ENCODE measurements at places on chromosomes 5 and 9.

DNA sequence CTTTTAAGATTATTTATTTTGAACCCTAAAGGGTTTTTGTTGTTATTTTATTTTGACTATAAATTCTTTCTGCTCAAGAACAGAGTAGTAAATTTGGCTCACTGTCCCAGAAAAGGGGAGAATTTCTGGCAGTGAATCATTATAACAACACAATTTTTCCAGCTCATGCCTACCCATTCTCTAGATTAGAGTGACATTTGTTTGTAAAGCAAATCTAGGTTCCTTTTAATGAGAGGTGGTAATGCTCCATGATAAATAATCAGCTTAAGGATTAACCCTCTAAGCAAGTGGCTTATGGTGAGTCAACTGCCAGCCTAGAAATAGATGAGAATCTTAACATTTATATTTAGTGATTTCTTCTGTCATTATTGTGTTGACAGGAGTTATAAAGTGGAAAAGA is 409.2 kb downstream of the NFIB start:
- DNase-seq, result no peak

DNA sequence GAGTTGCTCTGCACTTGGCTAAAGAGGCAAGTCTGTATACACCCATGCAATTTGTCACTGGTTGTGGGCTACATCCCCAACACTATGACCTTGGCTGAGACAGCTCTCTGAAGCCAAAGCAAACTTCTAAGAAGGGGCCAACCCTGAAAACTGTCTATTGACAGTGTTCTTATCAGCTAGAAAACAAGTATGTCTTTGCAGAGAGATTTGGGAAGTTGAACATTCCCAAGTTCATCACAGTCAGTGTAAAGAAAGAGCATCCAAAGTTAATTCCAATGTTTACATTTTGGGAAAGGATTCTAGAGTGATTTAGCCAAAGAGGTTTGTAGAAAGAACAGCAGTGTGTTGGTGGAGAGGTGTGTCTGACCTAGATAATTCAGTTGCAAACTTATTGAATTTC is 711.1 kb upstream of the CHD1 start:
- DNase-seq, result no peak

GRCh38 chr5:129120158-129120581 is 25.6 kb downstream of the ISOC1 start:
- DNase-seq, result no peak

- DNase-seq, result no peak
Observed at GRCh38 chr5:71483355-71483754, 27.9 kb downstream of the BDP1 start.

DNA sequence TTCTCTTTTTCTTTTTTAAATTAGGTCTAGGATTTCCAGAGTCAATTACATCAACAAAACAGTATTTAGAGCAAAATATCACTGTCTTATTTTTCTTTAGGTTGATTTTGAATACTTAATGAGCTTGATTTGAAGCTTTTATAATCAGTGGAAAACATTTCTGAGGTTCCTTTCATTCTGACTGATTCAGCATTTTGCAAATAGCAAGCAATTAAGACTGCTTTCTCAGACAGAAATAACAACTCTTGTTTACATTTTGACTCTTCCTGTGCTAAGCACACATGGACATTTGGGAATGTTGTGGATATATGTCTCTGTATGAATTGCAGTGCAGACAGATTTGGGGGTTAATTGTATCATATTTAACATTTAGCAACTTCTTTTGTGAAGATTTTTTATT is 22.2 kb upstream of the MCCC2 start:
- DNase-seq, result no peak

DNA sequence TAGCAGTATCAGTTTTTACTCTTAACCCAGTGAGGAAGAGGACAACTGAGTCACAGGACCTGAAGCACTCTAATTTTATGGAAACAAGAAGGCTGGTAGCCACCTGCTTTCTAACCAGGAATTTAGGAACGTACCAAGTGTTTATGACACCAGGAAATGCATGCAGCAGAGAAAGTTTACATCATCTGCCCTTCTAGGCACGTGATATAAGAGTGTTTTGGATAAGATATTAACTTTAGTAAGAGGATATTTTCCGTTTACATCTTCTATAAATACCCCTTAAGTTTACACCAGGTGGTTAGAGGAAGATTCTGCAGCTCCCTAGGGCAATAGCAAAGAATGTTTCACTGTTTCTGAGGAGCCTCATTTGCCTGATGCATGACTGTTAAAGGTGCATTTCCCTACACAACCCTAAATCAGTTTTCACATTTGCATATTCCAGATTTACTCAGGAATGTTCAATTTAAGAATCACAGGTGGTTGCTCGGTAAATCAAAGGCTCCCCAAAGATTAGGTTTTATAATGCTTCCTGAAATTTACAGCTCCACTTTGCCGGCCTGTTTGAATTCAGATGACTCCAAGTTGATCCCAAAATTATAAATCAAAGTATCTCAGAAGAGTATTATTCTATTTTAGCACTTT is 1.8 kb downstream of the TSC1 start:
- DNase-seq, result no peak

- DNase-seq, result no peak
Observed at GRCh38 chr5:55418994-55419968, 111.5 kb downstream of the MTREX start.

DNA sequence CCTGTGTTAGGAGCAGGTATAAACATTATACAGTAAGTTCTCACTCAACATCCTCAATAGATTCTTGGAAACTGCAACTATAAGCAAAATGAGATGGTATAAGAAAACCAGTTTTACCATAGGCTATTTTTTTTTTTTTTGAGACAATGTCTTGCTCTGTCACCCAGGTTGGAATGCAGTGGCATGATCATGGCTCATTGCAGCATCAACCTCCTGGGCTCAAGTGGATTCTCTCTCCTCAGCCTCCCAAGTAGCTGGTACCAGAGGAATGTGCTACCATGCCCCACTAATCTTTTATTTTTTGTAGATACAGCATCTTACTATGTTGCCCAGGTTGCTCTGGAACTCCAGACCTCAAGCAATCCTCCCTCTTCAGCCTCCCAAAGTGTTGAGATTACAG is 50.1 kb upstream of the ADRB2 start:
- DNase-seq, result no peak

DNA sequence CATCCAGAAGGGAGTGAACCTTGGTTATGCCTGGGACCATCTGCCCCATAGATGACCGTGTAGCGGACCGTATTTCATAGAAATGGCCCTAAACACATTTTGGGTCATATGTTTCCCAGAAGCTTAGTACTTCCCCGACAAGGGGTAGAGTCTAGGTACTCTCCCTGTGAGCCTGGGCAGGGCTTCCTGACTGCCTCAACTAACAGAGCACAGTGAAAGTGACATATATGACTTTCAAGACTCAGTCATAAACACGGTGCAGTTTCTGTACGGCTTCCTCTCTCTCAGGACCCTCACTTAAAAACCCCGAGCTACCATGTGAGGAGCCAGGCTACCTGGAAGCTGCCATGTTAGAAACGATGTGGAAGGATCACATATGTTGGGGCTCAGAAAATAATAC is 20.9 kb downstream of the C9orf57 start:
- DNase-seq, result no peak

DNA sequence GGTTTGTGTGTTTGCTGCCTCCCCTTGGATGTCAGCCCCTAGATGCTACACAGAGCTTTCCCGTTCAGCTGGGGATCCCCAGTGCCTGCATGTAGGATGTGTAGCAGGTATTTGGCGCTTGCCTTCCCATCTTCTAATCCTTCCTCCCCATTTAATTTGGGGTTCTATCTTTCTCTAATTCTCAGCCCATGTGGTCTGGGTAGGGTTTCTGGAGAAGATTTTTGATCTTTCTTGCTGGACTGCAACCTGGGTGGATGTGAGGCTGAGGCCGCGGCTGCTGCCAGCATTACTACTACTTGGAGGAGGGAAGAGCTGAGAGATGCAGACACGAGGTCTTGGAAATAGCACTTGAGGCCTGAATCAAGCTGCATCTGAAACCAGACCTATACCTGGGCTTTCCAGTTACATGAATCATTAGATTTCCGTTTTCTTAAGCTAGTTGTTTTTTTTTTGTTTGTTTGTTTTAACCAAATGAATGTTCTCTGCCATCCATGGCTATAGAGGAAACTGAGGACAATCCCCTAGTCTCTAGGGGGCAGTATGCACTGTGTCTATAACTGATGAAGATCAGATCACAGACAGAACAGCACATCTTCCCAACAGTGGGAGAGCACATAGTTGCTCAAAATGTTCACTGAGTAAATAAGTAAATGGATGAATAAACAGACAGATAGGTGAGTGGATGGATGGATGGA is 178.6 kb downstream of the FGF18 start:
- no peak for DNase-seq

DNA sequence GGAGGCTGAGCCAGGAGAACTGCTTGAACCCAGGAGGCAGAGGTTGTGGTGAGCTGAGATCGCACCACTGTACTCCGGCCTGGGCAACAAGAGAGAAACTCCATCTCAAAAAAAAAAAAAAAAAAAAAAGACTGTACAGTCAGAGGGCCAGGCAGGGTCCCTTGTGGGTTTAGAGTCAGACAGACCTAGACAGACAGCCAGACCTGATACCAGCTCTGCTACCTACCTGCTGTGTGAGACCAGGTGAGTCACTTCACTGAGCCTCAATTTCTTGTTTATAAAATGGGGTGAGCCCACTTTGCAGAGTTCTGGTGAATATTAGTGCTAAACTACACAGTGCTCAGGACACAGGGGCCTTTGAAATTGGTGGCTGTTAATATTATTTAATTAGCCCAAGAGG is 19.7 kb downstream of the TRIM14 start:
- no peak for DNase-seq

- no peak for DNase-seq
Observed at GRCh38 chr9:113882181-113882580, 6.1 kb downstream of the ZNF618 start.

- no peak for DNase-seq
Observed at GRCh38 chr9:73441890-73442818, 290.5 kb downstream of the ANXA1 start.

DNA sequence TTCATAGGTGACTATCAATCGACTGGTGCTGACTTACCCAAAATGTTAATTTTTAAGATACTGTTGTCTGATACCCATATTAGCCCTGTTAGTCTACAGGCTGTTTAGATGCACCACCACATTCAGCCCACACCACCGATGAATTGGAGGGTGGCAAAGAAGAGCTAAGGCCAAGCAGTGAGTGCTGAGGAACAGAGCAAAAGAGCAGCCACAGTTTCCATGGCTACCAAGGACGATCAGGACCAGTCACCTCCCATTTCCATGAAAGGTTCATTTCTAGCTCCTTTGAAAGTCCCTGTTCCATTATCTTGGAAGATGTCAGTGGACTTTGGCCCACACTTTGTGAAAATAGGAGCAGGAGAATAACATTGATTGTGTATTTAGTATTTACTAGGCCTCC is 362.9 kb downstream of the TRIM32 start:
- no peak for DNase-seq

- DNase-seq, result no peak
Observed at GRCh38 chr5:124718380-124718789, 28.1 kb downstream of the ZNF608 start.

- DNase-seq, result no peak
Observed at GRCh38 chr9:109048822-109049221, 35.5 kb upstream of the CTNNAL1 start.

DNA sequence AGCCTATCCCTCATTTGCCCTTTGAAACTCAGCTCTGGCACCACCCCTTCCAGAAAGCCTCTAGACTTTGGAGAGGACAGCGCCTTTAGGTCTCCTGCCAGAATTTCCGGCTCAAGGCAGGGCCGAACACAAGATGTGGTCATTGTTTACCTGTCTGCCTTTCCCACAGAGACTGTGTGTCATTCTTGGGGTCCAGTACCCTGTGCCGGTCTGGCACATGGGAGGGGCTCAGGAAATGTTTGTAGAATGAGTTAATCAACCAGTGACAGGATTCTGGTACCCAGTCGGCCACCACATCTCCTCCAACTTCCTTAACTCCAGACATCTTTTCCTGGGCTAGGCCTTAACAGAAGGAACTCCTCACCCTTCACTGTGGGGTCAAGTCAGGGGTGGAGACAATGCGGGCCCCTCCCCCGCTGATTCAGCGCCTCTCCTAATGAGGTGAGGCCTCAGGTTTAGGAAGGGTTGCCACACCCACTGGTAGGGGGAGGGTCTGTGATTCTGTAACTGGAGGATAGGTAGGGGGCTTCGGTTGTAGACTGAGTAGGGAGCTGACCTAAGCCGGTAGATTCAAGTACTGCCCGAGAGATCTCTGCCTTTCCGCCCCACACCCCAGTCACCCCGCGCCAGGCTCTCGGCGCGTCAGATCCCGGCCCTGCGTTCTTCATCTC is 29.3 kb downstream of the PCDH1 start:
- no peak for DNase-seq

DNA sequence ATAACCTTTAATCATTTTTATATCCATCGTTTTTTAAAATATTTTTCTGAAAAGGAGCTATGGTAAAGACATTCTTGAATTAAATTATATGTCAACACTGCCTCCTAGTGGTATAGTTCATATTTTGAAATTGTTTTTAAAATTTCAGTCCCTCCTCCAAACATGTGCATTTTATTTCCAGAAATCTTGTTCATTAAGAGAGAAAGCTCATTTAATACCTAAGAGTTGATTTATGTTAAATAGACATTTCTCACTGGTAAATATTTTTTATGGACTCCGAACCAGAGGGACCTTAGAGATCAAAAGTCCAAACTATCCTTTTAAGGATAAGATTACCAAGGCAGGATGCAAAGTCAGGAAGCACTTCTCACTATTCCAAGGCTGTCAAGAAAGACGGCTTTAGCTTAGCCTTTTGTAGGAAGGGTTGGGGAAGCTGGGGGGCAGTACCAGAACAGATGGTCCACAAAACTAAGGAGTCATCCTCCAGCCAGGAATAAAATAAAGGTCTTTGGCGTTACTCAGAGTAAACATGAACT is 21.6 kb downstream of the BHMT start:
- DNase-seq, result no peak

GRCh38 chr5:6586647-6587042 is 46.2 kb downstream of the NSUN2 start:
- no peak for DNase-seq

GRCh38 chr5:115472271-115473025 is 72.1 kb downstream of the FEM1C start:
- no peak for DNase-seq

DNA sequence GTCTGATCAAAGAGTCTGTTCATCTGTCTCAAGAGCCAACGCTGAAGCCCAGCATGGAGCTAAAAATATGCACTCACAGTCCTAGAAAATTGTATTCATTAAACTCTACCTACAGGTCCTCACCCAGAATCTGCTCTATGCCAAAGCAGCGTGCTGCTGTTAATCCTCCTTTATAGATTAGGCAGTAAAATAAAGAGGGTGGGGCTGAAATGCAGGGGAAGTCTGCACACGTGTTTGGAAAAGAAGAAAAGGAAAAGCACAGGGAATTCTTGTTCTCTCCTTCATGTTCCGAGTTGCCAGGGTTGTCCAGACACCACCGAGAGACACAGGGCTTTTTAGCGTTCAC is 121.4 kb upstream of the TMEM161B start:
- DNase-seq, result no peak

GRCh38 chr5:36982146-36982545 is 105.6 kb downstream of the NIPBL start:
- DNase-seq, result no peak

DNA sequence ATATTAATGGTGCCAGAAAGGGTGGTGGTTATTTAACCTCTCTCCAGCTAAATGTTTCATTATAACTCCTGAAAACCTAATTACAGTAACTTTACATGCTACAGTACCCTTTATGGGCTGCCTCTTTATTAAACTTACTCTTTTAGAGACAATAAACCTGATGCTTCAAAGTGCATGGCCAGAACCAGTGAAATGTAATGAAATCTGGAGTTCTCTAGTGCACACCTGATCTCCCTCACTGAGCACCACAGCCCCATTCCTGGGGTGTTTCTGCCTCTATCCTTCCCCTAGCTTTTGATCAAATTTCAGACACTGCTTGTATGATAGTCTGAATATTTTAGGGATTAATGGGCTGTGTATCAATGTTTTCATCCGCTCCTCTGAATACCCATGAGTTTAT is 306.5 kb upstream of the WWC1 start:
- no peak for DNase-seq

Measured in spleen (tissue), 13 donors.